ENCODE measurements at places on chromosomes 13 and 19.

GRCh38 chr13:22594041-22594440 is 586.7 kb upstream of the SGCG start:
- DNase-seq = no peak

DNA sequence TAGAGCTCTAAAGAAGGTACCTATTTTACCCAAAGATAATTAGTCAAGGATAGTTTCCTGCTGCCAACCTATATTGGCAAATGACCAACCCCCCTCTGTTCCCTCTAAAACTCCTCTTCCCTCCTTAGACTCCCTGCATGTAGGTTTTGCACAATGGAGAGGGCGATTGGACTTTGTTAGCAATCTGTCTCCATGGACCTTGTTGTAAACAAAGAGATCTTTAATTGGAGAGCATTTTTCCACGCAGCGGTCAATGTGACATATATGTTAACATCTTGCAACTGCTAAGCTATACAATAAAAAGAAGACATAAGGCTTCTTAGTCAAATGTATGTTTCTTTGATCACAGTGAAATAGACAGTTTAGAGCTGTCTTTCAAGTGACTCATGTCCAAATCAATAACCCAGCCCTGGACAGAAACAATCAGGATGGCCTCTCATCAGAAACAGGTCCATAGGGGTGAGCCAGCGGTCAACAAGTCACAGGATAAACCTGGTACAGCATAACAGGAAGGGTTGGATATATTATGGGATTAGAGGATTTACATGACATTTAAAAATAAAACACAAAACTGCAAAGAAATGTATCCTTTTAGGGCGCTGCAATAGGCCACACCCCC is 69.7 kb upstream of the UBL3 start:
- DNase-seq = no peak

DNA sequence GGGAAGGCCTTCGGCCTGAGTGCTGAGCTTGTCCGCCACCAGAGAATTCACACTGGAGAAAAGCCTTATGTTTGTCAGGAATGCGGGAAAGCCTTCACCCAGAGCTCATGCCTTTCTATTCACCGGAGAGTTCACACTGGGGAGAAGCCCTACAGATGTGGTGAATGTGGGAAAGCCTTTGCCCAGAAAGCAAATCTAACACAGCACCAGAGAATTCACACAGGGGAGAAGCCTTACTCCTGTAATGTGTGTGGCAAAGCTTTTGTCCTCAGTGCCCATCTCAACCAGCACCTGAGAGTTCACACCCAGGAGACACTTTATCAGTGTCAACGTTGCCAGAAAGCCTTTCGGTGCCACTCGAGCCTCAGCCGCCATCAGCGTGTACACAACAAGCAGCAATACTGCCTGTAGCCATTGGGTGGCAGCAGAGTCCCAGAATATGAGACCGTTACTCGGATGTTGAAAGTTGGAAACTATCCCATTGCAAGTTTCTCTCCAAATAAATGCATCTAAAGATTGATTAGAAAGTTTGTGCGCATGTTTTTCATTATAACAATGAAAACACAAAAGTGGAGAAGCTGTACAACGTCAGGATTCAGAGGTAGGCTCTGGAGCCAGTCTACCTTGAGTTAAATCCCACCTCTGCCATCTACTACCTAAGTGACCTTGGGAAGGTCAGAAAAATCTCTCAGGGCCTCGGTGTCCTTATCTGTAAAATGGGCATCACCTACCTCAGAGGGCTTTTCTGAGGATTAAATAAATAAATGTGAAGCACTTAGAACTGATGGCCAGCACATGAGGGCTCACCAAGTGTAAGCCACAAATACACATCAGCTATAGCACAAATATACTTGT is 21.1 kb downstream of the ZNF473 start:
- DNase-seq = peak; percentile 33

DNA sequence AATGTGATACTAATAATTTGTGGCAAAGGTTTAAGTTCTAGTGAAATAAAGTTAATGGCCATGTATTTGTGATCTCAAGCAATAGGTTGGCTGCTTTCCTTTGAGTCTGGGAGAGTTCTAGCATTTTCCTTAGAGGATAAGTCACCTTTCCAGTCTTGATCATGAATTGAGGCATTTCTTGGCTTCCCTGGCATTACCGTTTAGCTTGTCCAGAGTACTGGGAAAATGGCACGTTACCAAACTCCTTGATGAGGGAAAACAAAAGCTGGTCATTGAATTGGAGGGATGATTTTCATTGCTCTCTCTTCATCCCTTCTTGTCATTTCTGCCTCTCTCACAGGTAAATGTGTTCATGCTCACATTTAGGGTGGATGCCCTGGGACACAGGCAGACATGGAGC is 34.0 kb upstream of the SPRY2 start:
- DNase-seq = no peak

GRCh38 chr13:40613192-40613818 is 53.1 kb downstream of the FOXO1 start:
- DNase-seq = no peak

DNA sequence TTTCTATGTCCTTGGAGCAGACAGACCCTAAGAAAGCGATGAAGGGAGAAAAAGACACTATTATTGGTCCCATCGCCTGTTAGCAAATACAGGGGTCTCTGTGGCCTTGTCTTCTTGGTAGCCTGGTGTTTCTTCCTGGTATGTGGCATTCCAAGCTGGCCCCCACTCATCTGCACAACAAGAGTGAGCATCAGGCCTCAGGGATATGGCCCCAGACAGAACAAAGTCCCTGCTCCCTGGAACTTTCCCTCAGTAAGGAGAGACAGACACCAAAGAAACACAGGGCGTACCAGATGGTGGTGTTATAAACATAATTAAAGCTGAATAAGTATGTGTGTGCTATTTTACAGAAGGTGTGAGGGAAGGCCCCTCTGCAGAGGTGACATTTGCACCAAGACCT is 48.2 kb upstream of the KPNA3 start:
- no peak for DNase-seq

DNA sequence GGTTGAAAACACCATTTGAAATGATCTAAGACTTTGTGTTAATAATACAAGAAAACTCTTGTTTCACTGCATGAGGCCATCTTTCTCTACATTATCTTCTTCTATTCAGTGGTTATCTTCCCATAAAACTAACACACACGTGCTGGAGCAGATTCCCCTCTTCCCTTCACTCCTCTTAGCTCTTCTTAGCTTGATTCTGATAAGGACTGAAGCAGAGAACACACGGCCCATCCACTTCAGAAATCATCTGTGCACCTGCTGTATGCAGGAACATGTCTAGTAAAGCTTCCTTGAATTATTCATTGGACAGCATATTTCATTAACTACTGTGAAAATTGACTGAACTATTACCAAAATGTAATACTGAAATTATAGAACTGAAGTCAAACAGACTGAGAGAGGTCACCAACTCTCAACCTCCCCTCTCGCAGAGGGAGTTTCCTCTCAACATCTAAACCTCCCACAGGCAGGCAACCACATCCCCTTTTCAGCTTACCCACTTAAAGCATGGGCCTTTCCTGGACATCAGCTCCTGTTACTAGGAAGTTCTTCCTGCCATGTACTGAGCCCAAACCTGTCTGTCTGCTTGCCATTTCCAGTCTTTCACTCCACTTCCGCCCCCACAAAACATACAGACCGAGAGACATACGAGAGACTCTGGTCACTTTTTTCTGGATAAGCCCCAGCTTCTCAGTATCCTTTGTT is 113.9 kb downstream of the CRYL1 start:
- no peak for DNase-seq

Measured in stimulated activated CD4-positive, alpha-beta T cell treated with anti-CD3 and anti-CD28 coated beads, Interleukin-1b, Interleukin-23, amount 100 ng/mL, for 24 hours (primary cell).